ENCODE measurements at places on chromosomes 12 and 14.

DNA sequence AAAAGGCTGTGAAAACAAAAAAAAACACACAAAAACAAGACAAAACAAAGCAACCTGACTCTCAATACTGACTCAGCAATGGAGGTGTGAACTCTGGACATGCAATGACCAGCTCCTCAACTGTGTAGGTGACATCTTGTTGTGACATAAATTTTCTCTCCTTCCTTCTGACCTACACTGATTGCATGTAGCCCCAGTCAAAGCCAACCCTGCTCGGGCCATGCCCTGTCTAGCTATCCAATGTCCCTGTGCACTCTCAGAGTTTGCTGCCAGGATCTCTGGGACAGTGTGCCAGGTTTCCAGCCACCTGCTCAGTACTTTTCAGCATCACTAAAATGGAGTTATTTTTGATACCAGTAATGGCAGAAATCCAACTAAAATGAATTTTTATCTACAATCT, 18.9 kb upstream of the CRACR2A start:
- DNase-seq = no peak

DNA sequence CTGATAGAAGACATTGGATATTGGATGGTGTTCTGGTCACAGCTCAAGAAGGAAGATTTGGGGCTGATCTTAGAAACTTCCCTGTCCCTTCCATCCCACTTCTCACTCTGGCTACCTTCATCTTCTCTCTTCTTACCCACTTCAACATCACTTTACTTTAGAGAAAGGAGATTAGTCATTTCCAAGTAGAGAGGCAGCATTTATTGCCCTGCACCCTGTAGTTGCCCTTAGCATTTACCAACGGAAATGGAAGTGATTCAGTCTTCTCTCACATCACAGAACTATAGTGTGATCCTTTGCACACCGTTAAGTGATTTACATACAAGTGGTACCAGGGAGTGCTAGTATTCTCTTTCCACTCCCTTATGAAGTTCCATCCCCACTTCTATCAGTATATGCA, 52.4 kb downstream of the PHLDA1 start:
- no peak for DNase-seq

DNA sequence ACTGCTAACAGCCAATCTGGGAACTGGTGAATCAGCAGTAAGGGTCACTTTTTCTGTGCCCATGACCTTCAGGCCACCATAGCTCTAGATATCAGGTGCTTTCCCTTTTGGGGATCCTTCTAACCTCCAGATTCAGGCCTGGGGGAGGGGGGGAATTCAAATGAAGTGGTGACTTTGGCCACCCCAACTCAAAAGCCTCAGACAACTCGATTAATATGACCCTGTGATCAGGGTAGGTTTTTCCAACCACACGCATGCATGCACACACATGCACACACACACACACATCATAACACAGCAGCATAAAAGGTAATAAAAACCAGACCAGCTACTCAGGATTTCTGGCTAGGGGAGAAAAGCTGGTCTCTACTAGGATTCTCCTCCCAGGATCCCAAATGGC, 5.3 kb downstream of the TBX3 start:
- DNase-seq = no peak

DNA sequence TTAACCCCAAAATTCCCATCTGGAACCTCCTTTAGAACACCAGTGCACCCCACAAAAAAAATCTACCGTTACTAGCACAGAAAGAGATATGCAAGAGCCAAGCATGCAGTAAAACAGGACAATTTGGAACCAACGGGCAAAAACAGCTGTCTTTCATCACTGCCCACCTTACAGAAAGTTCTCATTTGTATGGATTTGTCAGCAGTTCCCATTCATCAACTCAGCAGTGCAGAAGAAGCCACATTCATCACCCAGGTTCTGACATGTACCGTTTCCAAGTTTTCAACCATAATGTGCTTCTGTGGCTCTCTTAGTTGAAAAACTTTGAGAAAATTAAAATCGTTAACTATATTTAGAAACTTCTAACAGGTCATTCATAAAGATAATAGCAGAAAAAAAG, 387.0 kb downstream of the RPS29 start:
- DNase-seq = no peak

- DNase-seq = no peak
These were observed 33.7 kb downstream of the CPM start for GRCh38 chr12:68899251-68899771.

- DNase-seq = no peak
These were observed 171.2 kb downstream of the MYRFL start for GRCh38 chr12:69996241-69996640.

DNA sequence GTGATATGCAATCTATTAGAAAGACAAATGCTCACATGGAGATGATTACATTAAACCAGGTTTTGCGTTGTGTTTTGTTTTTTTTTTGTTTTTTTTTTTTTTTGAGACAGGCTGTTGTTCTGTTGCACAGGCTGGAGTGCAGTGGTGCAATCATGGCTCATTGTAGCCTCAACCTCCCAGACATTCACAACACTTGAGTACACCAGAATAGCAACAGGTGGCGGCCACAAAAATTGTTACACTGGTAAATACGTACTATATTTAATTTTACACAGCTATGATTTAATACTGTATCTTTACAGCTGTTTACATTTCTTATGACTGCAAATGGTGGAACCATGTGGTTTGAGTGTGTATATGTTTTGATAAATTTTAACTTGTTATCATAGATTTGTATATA, 60.0 kb downstream of the SCAF11 start:
- DNase-seq = no peak

DNA sequence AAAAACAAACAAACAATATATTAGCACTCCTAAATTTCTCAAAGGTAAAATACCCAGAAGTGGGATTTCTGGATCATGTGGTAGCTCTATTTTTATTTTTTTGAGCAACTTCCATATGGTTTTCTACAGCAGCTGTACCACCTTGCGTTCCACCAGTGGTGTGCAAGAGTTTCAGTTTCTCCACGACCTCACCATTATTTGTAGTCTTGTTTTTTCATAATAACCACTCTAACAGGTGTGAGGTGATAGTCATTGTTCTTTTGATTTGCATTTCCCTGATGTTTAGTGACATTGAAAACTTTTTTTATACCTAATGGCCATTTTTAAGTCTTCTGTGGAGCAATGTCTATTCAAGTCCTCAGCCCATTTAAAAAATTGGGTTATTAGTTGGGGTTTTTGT, 127.3 kb upstream of the SLC38A2 start:
- no peak for DNase-seq

DNA sequence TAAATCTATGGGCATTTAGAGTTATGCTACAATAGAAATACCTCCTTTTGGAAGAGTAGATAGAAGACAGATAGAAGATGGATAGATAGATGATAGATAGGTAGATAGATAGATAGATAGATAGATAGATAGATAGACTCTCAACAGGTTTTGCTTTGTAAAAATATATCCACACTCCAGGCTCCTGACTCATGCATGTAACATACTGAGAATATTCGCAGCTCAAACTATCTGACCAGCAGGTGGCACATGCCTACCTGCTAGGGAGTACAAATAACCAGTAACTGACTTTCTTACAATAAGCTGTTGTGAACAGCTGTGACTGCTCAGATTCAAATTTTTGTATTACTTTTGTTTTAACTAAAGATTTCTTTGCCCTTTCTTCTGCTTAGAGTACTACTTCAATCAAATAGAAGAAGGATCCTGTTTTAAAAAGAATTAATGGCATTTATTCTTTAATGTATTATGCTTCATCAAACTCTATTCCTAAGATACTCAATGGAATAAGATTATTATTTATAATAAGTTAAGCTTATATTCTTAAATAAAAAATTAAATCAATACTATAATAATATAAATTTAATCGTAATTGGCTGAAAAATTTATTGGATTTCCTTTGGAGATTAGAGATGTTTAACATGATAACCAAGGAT, 15.8 kb upstream of the CPNE8 start:
- DNase-seq = no peak

GRCh38 chr14:23571701-23572523, 4.3 kb upstream of the AP1G2 start:
- DNase-seq = no peak

- DNase-seq = no peak
These were observed 74.3 kb upstream of the GPHB5 start for GRCh38 chr14:63393012-63393411.

- DNase-seq = no peak
These were observed 27.9 kb downstream of the PCNX1 start for GRCh38 chr14:70935135-70935534.

DNA sequence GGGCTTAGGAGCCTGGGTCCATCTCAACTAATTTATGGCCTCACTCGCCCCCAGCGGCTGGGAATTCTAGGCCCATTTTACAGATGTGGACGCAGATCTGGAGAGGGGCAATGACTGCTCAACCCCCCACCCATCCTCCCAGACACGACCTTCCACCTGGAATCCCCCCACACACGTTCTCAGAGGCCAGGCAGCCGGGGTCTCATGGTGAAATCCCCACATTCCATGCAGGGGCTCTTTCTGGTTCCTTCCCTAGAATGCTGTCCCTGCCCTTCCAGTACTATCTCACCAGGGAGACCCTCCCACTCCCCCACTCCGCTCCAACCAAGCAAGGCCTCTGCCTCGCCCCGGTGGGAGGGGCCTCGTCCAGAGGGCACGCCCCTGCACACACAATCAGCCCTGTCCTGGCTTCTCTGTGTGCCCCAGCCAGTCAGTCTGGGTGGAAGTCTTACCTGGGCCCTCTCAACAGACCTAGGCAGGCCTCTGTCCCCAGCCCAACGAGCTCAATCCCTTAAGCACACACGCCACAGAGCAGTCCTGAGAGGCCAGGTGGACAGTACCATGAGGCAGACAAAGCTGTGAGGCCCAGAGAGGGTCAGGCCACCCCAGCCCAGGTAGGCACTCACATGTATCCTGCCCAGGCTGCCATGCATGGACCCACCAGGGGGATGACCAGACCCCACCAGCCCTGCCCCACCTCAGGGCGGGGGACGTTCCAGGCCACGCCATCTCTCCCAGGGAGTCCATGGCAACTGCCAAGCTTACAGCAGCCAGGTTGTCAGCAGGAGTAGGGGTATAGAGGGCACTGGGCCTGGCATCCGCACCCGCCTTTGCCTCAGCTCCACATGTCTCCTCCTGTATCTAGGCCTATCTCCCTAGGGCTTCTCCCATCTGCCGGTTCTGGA, 1.3 kb upstream of the ANKRD9 start:
- no peak for DNase-seq

- no peak for DNase-seq
These were observed 20.5 kb upstream of the TMCC3 start for GRCh38 chr12:94670898-94671297.

- no peak for DNase-seq
These were observed 85.8 kb downstream of the DNAH10 start for GRCh38 chr12:123847876-123848275.

GRCh38 chr14:73325630-73326299, 88.5 kb downstream of the PAPLN start:
- DNase-seq = no peak

GRCh38 chr12:112598626-112599025, 179.9 kb downstream of the PTPN11 start:
- no peak for DNase-seq

- DNase-seq = peak; percentile 91
These were observed 145.8 kb downstream of the TSPAN9 start for GRCh38 chr12:3222979-3223378.

DNA sequence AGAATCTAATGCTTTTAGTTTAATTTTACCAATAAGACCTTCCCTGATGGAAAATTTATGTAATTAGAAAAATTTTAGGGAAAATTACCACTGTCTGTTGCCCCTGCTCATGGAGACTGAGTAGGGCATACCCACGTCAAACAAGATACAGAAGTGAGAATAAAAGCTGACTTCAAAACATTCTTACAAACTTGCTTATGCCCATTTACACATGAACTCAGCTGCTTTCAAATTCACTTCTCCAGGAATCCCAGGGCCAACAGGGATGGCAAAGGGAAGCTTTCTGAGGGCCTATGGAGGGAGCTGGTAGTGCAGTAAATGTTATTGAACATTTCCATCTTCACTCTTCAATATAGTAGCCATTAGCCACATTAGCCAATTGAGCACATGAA, 4.8 kb upstream of the NINJ2 start:
- no peak for DNase-seq

DNA sequence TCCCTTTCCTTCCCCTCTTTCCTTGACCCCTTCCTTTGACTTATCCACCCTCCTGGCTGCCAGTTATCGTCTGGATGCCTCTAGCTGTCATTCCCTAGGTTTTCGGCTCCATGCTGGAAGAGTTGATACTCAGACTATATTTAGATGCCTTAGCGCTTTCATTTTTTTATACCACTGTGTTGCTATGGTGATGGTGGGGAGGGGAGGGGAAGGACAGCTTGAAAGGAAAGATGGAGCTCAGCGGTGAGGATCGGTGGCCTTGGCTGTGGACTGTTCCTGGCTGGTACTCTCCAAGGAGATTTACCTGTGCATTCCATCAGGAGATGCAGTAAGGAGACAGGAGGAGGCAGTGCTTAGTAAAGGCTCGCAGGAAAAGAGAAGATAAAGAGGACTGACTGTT, 108.7 kb downstream of the SLC8A3 start:
- DNase-seq = no peak

DNA sequence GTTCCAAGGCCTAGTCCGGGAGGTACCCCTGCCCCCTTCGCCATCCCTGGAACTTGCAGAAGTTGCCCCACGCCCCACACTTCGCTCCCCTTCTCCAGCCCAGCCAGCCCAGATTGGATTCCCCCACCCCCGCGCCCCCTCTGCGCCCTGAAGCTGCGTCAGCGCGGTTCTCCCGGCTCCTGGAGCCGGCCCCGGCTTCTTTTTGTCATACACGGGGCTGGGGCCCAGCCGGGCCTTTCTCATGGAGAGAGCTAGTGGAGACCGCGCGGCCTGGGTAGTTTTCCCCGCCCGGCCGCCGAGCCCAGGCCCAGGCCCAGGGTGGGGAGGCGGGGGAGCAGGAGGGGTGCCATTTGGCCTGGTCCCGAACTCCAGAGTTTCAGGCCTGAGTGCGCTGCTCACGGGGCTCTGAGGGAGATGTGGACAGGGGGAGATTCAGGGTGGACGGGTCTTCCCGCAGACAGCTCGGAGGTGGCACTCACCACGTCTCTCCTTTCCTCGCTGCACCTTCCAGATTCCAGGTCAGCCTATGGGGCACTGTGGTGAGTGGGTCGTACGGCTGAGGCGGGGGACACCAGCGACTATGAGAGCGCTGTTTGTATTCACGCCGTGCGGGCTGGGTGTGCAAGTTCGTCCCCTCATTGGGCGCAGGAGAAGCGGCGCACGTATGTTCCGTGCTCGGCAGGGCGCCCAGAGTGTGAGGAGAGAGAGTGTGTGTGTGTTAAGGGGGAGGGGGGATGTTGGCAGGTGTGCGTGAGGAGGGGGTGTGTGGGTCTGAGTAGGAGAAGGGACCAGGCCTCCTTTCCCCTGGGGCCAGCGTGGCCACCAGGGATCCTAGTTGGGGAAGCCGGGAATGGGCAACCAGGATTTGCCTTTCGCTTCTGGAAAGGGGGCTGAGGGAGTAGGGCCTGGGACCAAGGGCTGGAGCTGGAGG, 785 bp upstream of the LHX5 start:
- no peak for DNase-seq

GRCh38 chr12:8852119-8852518, 29.7 kb downstream of the A2ML1 start:
- DNase-seq = no peak

- no peak for DNase-seq
These were observed 54.1 kb downstream of the PLXNC1 start for GRCh38 chr12:94202245-94203180.

GRCh38 chr12:27014859-27015729, 910 bp upstream of the TM7SF3 start:
- DNase-seq = no peak

- no peak for DNase-seq
These were observed 18.6 kb downstream of the DUSP6 start for GRCh38 chr12:89333564-89334252.

- no peak for DNase-seq
These were observed 49.6 kb downstream of the HNRNPC start for GRCh38 chr14:21219561-21220111.

Data from NCI-H2107 (cell line).